GM23248 (cell line): ENCODE measurements at places on chromosomes 12 and 14.

- no peaks in the 10 kb centered on the region for H3K27me3 ChIP-seq
- H3K4me1 ChIP-seq: no peaks in the 10 kb centered on the region
- H3K4me3 ChIP-seq: no peak overlapping the region
- H3K36me3 ChIP-seq: no peaks in the 10 kb centered on the region
Observed at GRCh38 chr14:87916103-87916885, 76.7 kb downstream of the GALC start.

- H3K27ac ChIP-seq: no peak overlapping the region
- no peaks in the 10 kb centered on the region for H3K4me1 ChIP-seq
- H3K36me3 ChIP-seq: no peaks in the 10 kb centered on the region
Observed at GRCh38 chr14:81970307-81970706, 436.7 kb upstream of the SEL1L start.

- H3K36me3 ChIP-seq: no peaks in the 10 kb centered on the region
- H3K27ac ChIP-seq: peak overlapping the region; percentile 87
- H3K27me3 ChIP-seq: no peaks in the 10 kb centered on the region
- H3K4me3 ChIP-seq: peak overlapping the region; percentile 78
- H3K4me1 ChIP-seq: peaks cover 52% of the 10 kb centered on the region
Observed at GRCh38 chr12:55933169-55933798, 2.3 kb downstream of the DGKA start.

GRCh38 chr12:122097927-122098756 lies 19.6 kb downstream of the MLXIP start:
- no peak overlapping the region for H3K4me3 ChIP-seq
- peak overlapping the region; percentile 53 for H3K27ac ChIP-seq
- peak; percentile 86 for DNase-seq
- no peaks in the 10 kb centered on the region for H3K36me3 ChIP-seq
- no peaks in the 10 kb centered on the region for H3K27me3 ChIP-seq
- peaks cover 17% of the 10 kb centered on the region for H3K4me1 ChIP-seq

- peaks cover 6% of the 10 kb centered on the region; the same call in 1 of the 2 replicates for H3K4me1 ChIP-seq
- H3K36me3 ChIP-seq: no peaks in the 10 kb centered on the region
- H3K27ac ChIP-seq: no peak overlapping the region
- H3K27me3 ChIP-seq: no peaks in the 10 kb centered on the region
- no peak for DNase-seq
- H3K4me3 ChIP-seq: no peak overlapping the region
Observed at GRCh38 chr14:44317441-44317746, 189.7 kb downstream of the FSCB start.

DNA sequence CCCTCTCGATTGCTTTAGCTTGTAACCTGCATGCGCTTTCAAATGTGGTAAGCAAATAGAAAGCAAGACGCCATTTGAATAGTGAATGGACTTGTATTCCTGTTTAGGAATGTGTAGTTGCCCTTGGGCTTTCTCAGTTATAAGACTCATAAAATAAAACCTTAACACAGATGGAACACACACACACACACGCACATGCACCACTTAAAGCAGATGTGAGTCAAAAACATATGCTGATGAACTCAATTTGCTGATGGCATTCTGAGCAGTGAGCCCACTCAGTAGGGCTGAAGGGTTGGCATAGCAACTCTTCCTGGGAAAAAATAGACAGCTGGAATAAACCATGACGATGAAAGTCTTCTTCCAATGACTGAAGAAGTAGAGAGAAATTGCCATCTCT lies 360.5 kb downstream of the APAF1 start:
- no peaks in the 10 kb centered on the region for H3K36me3 ChIP-seq
- H3K27ac ChIP-seq: no peak overlapping the region
- no peaks in the 10 kb centered on the region for H3K4me1 ChIP-seq
- no peak overlapping the region for H3K4me3 ChIP-seq
- peak; percentile 3 for DNase-seq

DNA sequence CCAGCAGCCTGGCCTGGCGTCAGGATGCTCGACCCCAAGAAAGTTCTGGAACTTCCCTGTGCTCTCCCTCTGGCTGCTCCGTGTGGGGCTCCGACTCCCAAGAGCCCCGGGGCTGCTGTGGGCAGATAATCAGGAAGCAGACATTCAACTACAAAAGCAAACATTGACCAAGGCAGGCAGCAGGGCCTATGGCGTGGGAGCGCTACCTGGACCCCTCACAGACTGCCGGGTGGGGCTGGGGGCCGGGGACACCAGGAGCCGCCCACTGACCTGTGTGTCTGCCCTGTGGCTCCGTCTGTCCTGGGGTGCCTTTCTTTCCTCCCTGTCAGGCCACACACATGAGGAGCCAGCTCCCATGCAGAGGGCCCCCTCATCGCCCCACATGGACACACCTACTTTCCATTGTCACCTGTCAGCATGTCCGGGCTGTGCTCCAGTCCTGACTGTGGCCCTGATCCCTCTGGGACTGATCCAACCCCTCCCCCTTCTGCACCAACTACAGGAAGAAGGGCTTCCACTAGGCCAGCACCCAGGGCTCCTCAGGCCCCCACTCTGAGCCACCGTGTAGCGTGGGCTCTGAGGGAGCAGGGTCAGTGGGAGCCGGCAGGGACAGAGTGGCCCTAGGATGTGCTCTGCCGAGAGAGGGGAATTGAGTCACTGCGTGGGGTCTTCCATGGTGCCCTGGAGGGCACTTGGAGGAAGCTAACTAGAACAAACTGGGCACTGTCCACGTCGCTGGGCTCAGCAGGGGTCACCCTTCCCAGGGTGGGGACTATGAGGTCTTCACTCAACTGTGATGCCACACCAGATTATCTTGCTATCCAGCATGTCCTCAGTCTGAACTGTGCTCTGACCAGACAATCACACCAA lies 215.4 kb upstream of the C14orf180 start:
- no peaks in the 10 kb centered on the region for H3K4me1 ChIP-seq
- no peak overlapping the region for H3K4me3 ChIP-seq
- DNase-seq: no peak
- no peak overlapping the region for H3K27ac ChIP-seq
- no peaks in the 10 kb centered on the region for H3K36me3 ChIP-seq

GRCh38 chr12:6430124-6430989 lies 14.4 kb upstream of the CD27 start:
- peak overlapping the region; percentile 69 for H3K4me3 ChIP-seq
- peak overlapping the region; percentile 99 for H3K27ac ChIP-seq
- H3K4me1 ChIP-seq: peaks cover 21% of the 10 kb centered on the region
- no peaks in the 10 kb centered on the region for H3K27me3 ChIP-seq
- peak; percentile 100 for DNase-seq

DNA sequence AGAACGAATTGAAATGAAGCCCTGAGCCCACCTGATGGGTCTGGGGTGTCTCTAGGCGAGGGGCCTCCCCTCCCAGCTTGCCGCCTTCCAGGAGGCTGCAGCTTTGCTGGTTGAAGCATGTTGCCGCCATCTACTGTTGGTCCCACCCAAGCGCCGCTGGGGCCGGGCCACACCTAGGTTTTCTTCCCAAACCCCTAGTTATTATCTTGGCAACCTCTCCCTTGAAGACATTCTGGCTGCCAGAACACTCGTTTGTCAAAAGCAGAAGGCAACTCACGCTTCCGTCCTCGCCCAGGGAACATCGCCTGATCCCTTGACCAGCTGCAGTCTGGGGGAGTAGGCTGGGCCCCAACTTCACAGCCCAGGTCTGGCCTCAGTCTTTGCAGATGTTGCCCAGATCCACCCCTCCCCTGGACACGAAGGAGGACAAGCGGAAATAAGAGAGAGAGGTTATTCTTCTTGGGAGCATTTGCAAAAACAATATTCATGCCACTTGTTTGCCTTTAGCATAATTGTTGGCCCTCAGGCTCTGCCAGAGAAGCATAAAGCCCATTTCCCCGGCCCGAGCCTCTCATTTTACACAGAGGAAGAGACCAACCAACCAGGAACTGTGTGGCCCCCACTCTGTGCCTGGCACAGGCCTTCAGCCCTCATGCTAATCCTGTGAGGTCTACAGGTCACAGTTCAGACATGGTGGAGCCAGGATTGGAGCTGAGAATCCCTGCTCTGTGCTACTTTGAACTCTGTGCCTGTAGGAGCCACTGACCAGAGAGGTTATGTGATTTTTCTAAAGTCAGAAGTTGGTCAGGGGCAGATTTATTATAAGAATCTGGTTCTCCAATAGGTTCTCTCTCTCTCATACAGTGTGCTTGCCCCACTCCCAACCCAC lies 6.8 kb downstream of the EMP1 start:
- DNase-seq: peak; percentile 82
- H3K4me1 ChIP-seq: peaks cover 80% of the 10 kb centered on the region
- peak overlapping the region; percentile 98 for H3K4me3 ChIP-seq
- H3K27me3 ChIP-seq: no peaks in the 10 kb centered on the region
- H3K27ac ChIP-seq: peak overlapping the region; percentile 100

DNA sequence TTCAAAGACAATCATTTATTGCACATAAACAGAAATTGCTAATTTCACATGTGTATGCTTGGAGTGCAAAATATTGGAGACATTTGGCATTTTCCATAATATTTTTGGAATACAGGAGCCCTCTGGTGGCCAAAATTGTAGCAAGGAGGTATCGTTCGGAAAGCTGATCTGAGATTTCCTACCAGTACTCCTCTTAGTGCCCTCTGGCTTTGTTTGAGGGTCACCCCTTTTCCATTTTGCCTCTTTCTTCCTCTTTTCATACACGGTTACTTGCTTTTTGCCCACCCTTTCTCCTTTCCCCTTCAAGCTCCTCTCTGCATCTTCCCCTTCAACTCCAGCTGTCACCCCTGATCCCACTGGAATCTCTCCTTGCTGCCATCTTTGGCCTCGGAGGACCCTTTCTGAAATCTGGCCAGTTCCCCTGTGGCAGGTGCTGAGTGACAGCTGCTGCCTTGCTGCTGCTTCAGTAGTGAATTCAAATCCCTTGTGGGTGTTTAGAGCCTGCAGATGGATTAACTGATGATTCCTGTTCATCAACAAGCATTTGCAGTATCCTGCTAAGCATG lies 164.6 kb upstream of the PARP11 start:
- H3K27ac ChIP-seq: no peak overlapping the region
- no peaks in the 10 kb centered on the region for H3K36me3 ChIP-seq
- peaks cover 43% of the 10 kb centered on the region for H3K27me3 ChIP-seq
- DNase-seq: peak; percentile 67
- no peak overlapping the region for H3K4me3 ChIP-seq

GRCh38 chr12:51281202-51281924 lies 11.1 kb upstream of the SMAGP start:
- H3K4me3 ChIP-seq: no peak overlapping the region
- peaks cover 7% of the 10 kb centered on the region; the same call in 1 of the 2 replicates for H3K4me1 ChIP-seq
- H3K27me3 ChIP-seq: no peaks in the 10 kb centered on the region
- peak; percentile 74 for DNase-seq
- no peaks in the 10 kb centered on the region for H3K36me3 ChIP-seq

DNA sequence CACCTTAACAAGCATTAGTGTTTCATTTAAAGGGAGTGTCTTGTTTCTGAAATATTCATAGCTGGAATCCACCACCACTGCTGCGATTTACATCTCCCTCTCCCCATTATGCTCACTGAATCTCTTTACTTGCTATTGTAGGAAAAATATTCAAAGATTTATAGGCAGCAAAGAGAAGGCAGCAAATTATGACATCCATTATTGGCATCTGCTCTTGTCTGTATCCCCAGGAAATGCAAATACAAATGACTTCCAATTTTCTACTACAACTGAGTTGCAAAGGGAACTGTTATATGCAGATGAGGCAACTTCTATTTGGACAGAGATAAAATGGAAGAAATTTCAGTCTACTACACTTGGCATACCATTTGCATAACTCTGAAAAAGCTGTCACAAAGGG lies 88.4 kb upstream of the PRKD1 start:
- H3K4me3 ChIP-seq: no peak overlapping the region
- no peak for DNase-seq
- H3K27ac ChIP-seq: no peak overlapping the region
- H3K4me1 ChIP-seq: peaks cover 6% of the 10 kb centered on the region; the same call in 1 of the 2 replicates
- no peaks in the 10 kb centered on the region for H3K27me3 ChIP-seq

GRCh38 chr14:79254069-79254775 lies 957.1 kb downstream of the DIO2 start:
- H3K4me3 ChIP-seq: no peak overlapping the region
- no peaks in the 10 kb centered on the region for H3K36me3 ChIP-seq
- no peaks in the 10 kb centered on the region for H3K4me1 ChIP-seq
- peak; percentile 18 for DNase-seq

- H3K4me3 ChIP-seq: no peak overlapping the region
- H3K36me3 ChIP-seq: no peaks in the 10 kb centered on the region
- no peak overlapping the region for H3K27ac ChIP-seq
- no peak for DNase-seq
Observed at GRCh38 chr12:15819644-15820437, 30.7 kb upstream of the EPS8 start.

DNA sequence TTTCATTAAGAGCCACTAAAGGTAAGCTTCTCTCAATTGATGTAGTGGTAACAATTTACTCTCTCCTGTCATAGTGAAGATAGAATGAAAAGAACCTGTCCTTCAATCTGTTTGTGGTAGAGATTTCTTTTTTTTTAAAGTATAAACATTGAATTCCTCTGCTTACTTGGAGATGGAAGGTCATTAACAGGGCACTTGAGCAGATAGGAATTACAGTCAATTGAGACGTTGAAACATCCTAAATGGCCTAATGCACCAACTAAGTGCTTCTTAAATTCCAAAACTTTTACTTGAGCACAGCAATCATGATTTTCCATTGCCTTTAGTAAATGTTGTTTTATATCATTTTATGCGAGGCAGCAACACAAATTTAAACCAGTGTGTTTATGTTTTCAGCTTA lies 241.4 kb downstream of the FOXG1 start:
- H3K4me1 ChIP-seq: no peaks in the 10 kb centered on the region
- no peaks in the 10 kb centered on the region for H3K36me3 ChIP-seq
- no peaks in the 10 kb centered on the region for H3K27me3 ChIP-seq
- no peak overlapping the region for H3K4me3 ChIP-seq

DNA sequence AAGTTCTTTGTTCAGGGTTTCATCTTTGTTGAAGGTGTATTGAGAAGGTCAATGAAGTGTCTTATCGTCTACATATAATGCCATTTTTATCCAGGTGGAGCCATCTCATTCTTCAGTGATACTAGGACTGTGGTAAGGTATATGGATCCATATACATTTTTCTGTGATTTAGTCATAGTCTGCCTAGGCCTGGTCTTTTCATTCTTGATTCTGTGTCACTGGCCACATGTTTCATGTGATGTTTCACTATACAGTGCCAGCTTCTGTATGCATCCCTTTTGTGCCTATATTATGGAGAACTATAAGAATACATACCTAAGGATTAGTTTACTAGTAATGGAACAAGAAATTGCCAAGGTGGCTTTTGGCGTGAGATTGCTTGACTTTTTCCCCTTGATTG lies 40.5 kb downstream of the VEZT start:
- H3K27ac ChIP-seq: no peak overlapping the region
- H3K27me3 ChIP-seq: no peaks in the 10 kb centered on the region
- no peak overlapping the region for H3K4me3 ChIP-seq
- 0 out of 2 replicates have a peak, but pooled peaks cover 3% of the 10 kb centered on the region for H3K4me1 ChIP-seq
- peaks cover 42% of the 10 kb centered on the region for H3K36me3 ChIP-seq

GRCh38 chr12:116980083-116980482 lies 69.3 kb downstream of the FBXW8 start:
- H3K4me3 ChIP-seq: no peak overlapping the region
- H3K36me3 ChIP-seq: 0 out of 2 replicates have a peak, but pooled peaks cover 3% of the 10 kb centered on the region
- H3K27me3 ChIP-seq: no peaks in the 10 kb centered on the region
- H3K27ac ChIP-seq: no peak overlapping the region
- no peak for DNase-seq
- H3K4me1 ChIP-seq: peaks cover 39% of the 10 kb centered on the region
